ENCODE measurements at places on chromosomes 7 and 10. TPM values are rescaled to one million over a fixed set of nuclear protein-coding genes. Genes with fewer than 3 reads are reported as not detected.

- no peak overlapping the region for H3K4me3 ChIP-seq
- no peaks in the 10 kb centered on the region for H3K27me3 ChIP-seq
- no peaks in the 10 kb centered on the region for H3K36me3 ChIP-seq
These were observed 97.1 kb downstream of the TCF7L2 start for GRCh38 chr10:113047151-113047550.

NOS3 gene
- 6.1 TPM for total RNA-seq

DNA sequence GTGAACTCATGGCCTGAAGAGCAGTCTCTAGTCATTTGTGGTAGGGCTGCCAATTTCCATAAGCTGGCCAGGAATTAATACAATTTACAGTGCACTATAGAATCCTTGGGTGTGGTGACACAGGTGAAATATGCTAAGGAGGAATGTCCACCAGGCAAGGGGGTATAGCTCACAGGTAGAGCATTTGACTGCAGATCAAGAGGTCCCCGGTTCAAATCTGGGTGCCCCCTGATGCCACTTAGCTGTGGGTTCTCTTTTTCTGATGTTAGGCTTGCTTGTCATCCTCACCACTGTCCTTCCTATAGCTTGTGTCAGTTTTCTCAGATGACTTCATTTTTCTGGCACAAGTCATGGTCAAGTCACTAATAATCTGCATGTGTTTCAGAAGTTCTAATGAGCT, 108.7 kb downstream of the ZNF467 start:
- H3K4me3 ChIP-seq = no peak overlapping the region
- no peak for DNase-seq
- H3K4me1 ChIP-seq = no peaks in the 10 kb centered on the region
- no peak overlapping the region for H3K27ac ChIP-seq
- no peaks in the 10 kb centered on the region for H3K36me3 ChIP-seq
- peaks cover 37% of the 10 kb centered on the region for H3K27me3 ChIP-seq

- no peak for DNase-seq
- H3K4me3 ChIP-seq = peak overlapping the region; percentile 77
- H3K27ac ChIP-seq = peak overlapping the region; percentile 80
- peaks cover 4% of the 10 kb centered on the region for H3K27me3 ChIP-seq
These were observed 2.1 kb downstream of the ADIRF start for GRCh38 chr10:86970162-86970981.

- H3K4me3 ChIP-seq = no peak overlapping the region
- no peaks in the 10 kb centered on the region for H3K27me3 ChIP-seq
- H3K27ac ChIP-seq = no peak overlapping the region
- peaks cover 9% of the 10 kb centered on the region for H3K4me1 ChIP-seq
These were observed 100.4 kb downstream of the RGS10 start for GRCh38 chr10:119441921-119442757.

DNA sequence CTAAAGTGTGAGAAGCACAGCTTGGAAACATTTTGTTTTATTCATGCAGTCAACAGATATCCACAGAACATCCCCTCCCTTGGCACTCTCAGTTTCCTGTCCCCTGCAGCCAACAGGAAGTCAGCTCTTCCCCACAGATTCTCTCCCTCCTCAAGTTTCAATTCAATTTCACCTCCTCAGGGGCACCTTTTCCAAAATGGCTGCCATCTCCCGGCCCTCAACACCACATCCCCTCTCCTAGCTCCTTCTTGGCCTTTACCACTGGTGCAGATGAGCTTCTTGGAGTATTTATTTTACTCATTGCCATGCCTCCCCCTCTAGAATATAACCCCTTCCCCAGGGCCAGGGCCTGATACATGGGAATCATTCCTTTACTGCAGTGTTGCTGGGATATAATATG, 94.0 kb downstream of the WDR11 start:
- H3K4me1 ChIP-seq = peaks cover 13% of the 10 kb centered on the region
- H3K4me3 ChIP-seq = no peak overlapping the region
- no peak for DNase-seq
- H3K36me3 ChIP-seq = peaks cover 2% of the 10 kb centered on the region
- H3K27ac ChIP-seq = no peak overlapping the region

TMEM176A gene
- not detected for total RNA-seq

TMEM60 gene
- 9.2 TPM for total RNA-seq

DNA sequence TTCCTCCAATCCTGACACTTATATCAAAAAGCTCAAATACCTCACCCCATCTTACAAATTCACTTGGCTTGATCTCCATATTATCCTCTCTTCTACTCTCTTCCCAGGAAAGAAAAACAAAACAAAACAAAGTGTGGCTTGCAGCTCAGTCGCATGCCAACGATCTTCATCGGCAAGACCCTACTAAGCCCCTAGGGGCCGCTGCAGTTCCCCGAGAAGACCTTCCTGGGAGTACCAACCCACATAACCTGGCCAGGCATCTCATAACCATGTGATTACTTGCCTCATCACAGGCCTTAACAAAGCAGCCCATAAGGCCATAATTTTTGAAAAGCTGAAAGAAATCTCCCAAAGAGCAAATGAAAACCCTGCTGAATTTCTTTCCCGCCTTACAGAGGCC, 103.7 kb downstream of the ZNF92 start:
- no peak overlapping the region for H3K4me3 ChIP-seq
- peaks cover 15% of the 10 kb centered on the region for H3K36me3 ChIP-seq
- peak; percentile 2 for DNase-seq

CPA1 gene
- total RNA-seq = not detected

H2BK1 gene
- total RNA-seq = not detected

DNA sequence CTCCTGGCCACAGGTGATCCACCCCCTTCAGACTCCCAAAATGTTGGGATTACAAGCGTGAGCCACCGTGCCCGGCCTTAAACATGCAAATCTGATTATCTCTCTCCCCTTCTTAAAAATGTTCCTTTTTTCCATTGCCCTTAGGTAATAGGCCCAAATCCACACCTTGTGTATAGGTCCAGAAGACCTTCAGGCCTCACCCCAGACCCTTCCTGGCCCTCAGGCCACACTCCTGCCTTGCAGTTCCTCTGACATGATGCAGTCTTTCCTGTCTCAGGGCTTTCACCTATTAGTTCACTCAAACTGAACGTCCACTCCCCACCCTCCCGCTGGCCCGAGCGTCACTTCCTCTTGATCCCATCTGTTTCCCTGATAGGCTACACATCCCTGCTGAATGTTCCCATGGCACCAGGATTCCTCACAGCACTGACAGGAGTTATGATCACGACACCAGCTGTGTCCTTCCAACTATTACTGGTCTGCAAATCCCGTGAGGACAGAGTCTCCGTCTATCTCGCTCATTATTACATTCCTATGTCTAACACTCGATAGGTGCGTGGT, 46.4 kb downstream of the DENND2A start:
- no peak overlapping the region for H3K27ac ChIP-seq
- peaks cover 11% of the 10 kb centered on the region for H3K4me1 ChIP-seq
- no peak for DNase-seq
- no peak overlapping the region for H3K4me3 ChIP-seq
- peaks cover 12% of the 10 kb centered on the region for H3K27me3 ChIP-seq
- H3K36me3 ChIP-seq = no peaks in the 10 kb centered on the region

- no peak overlapping the region for H3K27ac ChIP-seq
- no peak for DNase-seq
- peaks cover 14% of the 10 kb centered on the region for H3K4me1 ChIP-seq
- no peaks in the 10 kb centered on the region for H3K27me3 ChIP-seq
- peaks cover 23% of the 10 kb centered on the region for H3K36me3 ChIP-seq
These were observed 26.9 kb downstream of the SFXN4 start for GRCh38 chr10:119138346-119139306.

DPYSL4 gene
- 22.2 TPM for total RNA-seq

Measured in activated naive CD8-positive, alpha-beta T cell treated with anti-CD3 and anti-CD28 coated beads for 36 hours (primary cell).